ENCODE measurements at places on chromosomes 5 and 9.
A peak's percentile ranks its signal among the peaks of the same experiment; 100 is the strongest.

DNA sequence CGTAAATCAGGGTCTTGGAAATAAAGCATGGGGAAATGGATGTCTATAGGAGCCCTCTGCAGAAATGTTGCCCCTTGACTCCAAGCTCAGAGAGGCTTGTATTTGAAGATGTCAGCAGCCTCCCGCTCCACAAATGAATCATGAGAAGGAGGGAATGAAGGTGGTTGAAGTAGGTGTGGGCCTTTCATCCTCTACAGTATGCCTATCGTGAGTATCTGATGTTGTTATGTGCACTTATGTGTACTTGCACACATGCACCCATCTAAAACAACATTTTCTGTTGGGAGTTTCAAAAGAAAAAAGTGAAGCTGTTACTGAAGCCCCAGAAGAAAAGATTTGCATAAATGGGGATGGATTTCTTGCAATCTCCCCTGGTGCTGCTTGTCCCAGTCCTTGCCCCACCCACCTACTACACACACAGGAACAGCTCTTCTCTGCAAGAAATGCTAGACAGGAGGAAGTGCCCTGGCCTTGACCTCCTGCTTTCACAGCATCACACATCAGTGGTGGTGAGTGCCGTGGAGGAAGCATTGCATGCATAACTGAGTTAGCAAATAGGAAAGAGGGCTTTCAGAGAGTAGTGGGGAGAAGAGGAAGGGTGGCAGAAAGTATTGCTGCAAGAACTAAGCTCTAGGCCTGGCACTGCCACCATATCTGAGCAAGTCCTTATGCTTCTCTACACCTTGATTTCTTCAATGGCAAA is 156.1 kb downstream of the SNX18 start:
- no peak for DNase-seq

DNA sequence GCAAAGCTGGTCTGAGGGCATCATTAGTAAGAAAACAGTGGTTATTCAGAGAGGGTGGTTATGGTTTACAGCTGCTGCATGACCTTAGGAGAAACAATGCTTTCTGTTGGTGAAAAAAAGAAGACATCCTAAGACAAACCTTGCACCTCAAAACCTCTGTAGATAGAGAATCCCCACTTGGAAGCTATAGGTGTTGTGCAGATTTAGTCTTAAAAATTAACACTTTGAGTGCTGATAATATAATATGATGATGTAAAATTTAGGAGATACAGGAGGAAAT is 1.4 kb upstream of the PTTG1 start:
- DNase-seq: no peak

GRCh38 chr9:93130861-93131481 is 3.1 kb downstream of the NINJ1 start:
- no peak for DNase-seq

- DNase-seq: peak; percentile 46
These were observed 56.9 kb downstream of the PAM start for GRCh38 chr5:102811972-102812371.

DNA sequence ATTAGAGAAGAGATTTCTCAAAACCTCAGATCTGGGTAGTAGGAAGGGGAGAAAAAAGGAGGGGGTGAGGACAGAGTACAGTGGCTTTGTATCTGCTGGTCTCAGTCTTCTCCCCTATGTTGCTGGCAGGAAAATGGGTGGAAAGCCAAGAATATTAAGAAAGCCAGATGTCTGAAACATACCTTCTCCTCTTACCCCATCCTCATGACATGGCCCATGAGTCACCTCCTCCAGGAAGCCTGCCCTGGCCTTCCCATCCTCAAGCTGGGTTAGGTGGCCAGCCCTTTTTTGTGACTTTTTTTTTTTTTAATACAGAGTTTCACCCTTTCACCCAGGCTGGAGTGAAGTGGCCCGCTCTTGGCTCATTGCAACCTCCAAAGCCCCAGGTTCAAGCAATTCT is 61.8 kb downstream of the ABCA1 start:
- DNase-seq: no peak

DNA sequence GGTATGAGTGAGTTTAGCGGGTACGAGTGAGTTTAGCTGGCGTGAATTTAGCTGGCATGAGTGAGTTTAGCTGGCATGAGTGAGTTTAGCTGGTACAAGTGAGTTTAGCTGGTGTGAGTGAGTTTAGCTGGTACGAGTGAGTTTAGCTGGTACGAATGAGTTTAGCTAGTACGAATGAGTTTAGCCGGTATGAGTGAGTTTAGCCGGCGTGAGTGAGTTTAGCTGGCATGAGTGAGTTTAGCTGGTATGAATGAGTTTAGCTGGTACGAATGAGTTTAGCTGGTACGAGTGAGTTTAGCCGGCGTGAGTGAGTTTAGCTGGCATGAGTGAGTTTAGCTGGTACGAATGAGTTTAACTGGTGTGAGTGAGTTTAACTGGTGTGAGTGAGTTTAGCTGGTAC is 41.0 kb downstream of the PNPLA7 start:
- no peak for DNase-seq

DNA sequence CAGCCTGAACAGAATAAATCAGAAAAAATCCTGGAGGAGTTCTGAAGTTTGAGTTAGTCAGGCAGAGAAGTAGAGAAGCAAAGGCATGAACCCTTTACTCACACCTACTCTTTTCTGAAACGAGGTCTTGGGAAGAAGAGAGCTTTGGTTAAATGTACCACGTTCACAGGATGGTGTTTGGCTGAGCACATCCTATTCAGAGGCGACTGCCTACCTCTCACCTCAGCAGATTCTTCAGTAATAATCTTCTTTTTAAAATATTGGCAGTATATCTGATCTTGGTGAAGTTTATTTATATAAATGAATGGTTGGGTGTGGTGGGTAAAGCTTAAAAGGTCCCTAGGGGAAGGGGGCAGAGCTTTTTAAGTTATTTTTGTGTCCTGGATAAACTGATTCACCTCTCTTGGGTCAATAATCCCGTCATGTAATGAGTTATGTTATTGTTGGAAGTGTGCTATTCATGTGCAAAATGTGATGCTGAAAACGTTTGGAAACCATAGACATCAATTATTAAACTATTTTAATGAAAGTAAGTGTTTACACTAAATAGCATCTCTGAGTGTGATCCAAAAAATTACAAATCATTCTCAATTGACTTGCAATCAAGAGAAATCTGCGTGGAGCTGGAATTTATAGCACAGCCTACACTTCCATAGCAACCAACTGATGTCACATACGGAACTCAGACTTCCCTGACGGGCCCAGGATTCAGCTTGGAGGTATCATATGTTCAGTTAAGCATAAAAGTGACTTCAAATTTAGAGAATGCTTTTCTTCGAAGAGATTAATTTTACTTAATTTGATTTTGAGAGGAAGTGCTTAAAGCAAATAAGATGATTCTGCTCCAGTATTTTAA is 94.3 kb upstream of the EQTN start:
- DNase-seq: no peak

DNA sequence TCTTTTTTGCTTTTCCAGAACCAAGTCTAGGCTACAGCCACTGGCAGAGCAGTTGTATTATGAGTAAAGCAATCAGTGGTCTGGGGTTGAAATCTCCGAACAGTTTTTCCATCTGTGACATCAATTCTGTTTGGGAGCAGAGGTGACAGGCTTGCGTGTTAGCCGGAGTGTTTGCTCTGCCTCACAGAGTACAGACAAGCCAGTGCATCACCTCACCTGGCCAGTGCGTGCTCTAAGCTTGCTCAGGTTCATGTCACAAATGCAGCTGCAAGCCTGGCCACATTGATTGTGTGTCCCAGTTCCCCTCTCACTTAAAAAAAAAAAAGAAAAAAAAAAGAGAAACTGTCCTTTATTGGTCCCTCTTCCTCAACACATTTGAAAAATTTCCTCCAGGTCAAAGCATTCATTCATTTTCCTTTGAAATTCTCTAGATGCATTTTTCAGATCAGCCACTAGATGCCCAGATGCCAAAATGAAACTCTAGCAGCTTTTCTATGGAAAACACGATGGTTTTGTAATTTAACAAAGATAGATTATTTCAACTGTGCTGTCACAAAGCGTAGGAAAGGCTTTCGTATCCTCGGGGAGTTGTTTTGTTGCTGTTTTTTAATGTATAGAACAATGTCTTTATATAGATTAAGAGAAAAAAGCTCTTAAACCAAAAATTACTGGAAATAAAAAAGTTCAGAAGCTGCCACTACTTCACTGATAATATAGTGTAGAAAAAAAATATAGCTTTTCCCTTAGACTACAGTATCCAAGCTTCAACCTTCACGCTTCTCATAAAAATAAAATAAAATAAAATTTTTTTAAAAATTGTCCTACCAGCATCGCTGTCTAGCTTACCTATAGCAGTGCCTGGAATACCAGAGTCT is 585.5 kb downstream of the TLE1 start:
- DNase-seq: no peak

DNA sequence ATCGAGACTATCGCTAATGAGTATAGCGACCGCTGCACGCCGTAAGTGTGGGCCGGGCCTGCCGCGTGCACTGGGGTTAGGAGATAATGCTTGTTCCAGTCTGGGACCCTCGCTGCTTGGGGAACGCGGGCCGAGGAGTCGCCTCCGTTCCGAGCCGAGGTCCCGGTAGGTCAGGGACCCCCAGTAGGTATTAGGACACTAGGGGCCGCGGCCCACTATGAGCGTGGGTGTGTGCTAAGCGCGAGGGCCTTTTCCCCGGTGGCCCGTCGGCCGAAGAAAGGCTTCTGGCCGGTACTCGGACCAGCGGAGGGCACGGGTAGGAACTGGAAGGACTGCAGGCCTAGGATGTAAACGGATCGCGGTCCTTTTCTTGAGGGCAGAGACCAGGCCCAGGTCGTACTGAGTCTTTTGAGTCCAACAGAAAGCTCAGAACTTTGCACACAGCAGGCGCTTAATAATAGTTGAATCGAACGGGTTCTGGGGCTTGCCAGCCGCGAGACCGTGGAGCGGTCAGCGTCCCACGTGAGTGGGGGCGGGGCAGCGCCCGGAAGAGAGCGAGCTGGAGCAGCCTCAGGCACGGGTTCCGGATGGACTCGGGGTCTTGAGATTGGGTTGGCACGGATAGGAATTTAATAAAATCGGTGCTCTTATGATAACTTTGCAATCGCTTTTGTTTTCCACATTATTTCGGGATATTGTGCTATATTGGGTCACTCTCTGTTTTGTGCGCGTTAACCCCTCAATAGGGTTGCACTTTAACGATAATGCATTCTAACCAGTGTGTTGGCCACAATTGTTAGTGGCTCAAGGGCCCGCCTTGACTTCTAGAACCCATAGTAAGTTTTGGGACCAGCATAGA is 733 bp downstream of the HSPA4 start:
- no peak for DNase-seq

- no peak for DNase-seq
These were observed 9.7 kb downstream of the RAD1 start for GRCh38 chr5:34905564-34905963.

- DNase-seq: no peak
These were observed 220.1 kb downstream of the ANXA1 start for GRCh38 chr9:73371801-73372200.

DNA sequence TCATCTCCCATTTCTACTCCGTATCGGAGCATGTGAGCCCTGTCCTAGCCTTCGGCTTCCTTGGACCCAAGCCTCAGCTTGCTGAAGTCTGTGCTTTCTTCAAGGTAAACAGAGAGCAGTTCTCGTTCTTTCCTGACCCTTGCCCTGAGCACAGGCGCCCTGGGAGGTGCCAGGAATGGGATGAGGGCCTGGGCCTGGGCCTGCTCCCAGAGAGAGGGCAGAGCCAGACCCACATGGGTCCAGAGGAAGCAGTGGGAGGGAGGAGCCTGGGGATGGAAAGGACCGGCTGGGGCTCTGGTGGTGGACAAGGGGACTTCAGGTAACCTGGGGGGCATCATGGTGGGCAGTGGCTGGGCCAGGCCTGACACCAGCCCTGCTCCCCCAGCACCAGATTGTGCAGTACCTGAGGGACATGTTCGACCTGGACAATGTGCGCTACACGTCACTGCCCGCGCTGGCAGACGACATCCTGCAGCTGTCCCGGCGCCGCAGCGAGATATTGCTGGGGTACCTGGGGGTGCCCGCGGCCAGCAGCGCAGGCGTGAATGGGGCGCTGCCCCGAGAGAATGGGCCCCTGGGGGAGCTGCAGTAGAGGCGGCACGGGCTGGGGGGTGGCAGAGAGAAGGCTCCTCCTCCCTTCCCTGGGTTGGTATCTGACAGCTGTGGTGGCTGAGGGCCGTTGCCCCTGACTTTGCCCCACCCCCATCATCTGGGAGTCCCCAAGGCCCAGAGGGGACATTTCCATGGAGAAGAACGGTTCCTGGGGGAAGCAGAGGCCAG is 10.9 kb upstream of the DOLPP1 start:
- no peak for DNase-seq

- no peak for DNase-seq
These were observed 76.4 kb upstream of the ARAP3 start for GRCh38 chr5:141758310-141758998.

DNA sequence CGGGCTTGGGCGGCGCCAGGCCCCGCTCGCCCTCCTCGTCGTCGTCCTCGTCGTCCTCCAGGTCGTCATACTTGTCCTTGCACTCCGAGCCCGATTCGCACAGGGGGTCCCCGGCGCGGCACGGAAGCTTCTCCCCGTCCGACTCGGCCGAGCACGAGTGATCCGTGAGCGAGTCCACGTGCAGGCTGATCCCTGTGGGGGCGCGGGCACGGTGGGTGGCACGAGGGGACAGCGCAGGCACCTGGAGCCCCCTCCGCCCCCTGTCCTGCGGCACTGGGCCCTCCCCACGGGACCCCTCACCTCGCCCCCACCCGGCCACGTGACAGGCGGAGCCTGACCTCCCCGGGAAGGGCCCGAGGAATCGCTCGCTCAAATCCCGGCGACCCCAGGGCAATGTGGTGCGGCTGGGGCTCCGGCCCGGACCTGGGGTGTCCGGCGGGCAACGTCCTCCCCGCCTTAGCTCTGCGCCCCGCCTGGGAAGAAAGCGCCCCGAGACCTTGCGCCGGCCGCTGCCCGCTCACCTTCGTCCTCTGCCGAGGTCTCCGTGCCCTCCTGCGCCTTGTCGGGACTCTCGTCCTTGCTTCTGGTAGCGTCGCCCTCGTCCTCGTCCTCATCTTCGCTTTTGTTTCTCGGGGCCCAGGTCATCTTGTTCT is 2.5 kb downstream of the IRX2 start:
- DNase-seq: no peak

DNA sequence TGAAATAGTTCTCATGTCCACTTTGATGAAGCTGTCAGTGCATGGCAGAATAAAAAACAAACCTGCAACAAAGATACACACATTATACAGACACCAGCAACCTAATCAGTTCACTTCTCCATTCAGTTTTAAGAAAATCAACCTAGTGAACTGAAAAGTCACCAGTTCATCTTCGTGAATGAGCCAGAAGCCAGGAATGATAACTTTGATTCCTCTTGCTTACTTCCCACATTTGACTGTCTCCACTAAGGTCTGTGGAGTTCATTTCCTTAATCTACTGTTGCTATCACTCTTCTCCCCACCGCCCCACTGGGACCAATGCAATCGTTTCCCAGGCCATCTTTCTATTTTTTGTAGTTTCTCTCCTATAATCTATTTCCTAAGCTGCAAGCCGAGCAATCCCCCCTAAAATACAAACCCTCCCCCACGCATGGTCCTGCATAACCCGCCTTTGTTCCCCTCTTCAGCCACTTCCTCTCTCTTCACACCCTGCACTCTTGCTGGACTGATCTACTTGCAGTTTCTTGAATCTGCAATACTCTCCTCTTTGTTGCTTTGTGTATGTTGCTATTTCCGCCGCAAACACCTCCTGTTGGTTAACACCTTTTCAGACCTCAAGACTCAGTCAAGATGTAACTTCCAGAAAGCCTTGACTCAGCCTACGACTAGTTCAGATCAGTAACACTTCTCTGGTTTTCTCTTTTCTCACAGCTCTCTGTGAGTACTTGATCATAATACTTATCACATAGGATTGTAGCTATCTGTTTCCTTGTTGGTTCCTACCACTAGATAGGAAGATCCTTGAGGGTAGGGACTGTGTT is 16.6 kb downstream of the STOM start:
- no peak for DNase-seq
